ENCODE measurements at places on chromosomes 1 and 21.

DNA sequence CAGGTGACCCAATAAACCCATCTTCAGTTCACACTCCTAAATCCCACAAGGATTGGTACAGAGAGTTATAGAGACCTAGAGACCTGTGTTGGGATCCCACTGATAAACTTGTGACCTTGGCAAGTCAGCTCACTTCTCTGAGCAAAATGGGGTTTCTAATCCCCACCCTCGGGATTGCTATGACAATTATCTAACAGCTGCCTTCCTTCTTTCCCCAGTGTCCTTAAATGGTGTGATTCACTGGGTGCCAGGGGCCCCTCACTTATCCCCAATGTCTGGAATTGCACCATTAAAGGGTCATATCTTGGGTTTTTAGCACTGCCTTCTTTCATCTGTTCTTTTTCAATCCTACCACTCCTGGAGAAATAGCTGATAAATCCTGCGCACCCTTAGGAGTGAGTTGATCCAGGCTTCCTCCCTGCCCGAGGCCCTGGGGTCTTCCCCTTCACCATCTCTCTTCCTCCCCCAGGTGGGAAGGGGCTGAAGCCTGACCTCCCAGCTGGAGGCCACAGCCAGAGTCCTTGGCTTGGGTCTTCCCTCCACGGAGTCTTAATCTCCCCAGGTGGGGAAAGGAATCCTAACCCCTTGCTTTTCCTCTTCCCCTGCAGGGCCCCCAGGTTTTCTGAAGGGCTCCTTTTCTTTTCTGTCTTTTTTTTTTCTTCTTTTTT, 39.7 kb downstream of the LACTBL1 start:
- no peak for DNase-seq

DNA sequence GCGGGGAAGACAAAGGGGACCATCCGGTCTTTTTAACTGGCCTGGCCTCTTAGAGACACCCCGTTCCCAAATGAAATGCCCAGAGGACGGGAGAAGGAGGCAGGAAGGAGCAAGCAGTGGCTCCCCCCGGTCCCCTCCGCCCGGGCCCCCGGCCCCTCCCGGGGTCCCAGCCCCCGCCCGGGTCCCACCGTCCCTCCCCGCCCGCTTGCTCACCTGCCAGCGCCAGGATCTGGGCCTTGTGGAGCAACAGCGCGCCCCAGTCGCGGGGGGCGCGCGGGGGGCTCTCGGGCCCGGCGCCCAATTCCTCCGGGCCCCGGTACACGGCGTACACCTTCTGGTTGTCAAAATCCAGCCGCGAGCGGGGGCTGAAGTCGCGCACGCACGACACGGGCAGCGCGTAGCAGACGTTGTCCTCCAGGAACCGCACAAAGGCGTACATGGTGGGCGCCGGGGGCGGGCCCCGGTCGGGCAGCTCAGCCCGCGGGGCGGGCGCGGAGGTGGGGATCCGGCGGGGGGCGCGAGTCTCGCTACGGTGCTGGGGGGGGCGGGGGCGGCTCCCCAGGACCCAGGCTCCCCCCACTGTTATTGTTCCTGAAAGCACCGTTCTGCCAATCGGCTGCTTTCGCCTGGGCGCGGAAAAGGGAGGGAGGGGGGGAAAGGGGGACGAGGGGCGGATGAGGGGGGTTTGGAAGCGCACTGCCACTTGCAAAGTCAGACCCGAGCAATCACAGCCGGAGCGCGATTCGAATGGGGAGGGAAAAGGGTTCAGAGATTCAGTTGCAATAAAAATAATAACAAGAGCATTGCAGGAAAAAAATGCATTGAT, at the start of gene BEND5:
Gene BEND5, minus strand, starts transcription at position 499 of the 826 bp plus-strand sequence. Its CDS starts 60 bp downstream, at position 439.
- DNase-seq, result peak; percentile 66

- DNase-seq, result no peak
Observed at GRCh38 chr1:59323879-59324278, 27.0 kb downstream of the FGGY start.

- DNase-seq, result no peak
Observed at GRCh38 chr1:22264464-22265341, 121.8 kb upstream of the WNT4 start.

GRCh38 chr1:10832703-10833102, 36.3 kb upstream of the CASZ1 start:
- DNase-seq, result no peak

GRCh38 chr1:162619076-162619475, 13.2 kb upstream of the DDR2 start:
- no peak for DNase-seq

DNA sequence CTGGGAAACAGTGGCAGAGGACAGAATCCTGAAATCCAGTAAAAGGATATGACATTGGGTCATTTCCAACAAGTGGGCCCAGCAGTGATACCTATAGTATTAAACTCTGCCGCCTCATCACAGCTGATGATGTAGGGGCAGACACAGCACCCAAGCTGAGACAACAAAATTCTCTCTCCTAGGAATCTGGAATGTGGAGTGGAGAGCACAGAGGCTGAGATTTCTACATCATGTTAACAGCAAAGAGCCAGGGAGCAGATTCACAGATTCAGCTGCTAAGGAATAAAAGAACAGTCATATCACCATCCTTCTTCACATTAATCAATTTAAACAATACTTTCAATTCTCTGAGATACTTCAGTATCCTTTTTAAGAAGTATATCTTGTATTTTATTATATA, 61.9 kb downstream of the CRP start:
- no peak for DNase-seq

- DNase-seq, result peak; percentile 86
Observed at GRCh38 chr21:44454747-44455523, at the start of gene LRRC3. Gene LRRC3 (plus strand): TSS chr21:44455510. CDS start chr21:44456645, 1,135 bp downstream.
